ENCODE measurements at places on chromosomes 7 and 10.
A peak's percentile ranks its signal among the peaks of the same experiment; 100 is the strongest.

GRCh38 chr7:76220185-76221057, 18.7 kb downstream of the SRRM3 start:
- no peak for DNase-seq

DNA sequence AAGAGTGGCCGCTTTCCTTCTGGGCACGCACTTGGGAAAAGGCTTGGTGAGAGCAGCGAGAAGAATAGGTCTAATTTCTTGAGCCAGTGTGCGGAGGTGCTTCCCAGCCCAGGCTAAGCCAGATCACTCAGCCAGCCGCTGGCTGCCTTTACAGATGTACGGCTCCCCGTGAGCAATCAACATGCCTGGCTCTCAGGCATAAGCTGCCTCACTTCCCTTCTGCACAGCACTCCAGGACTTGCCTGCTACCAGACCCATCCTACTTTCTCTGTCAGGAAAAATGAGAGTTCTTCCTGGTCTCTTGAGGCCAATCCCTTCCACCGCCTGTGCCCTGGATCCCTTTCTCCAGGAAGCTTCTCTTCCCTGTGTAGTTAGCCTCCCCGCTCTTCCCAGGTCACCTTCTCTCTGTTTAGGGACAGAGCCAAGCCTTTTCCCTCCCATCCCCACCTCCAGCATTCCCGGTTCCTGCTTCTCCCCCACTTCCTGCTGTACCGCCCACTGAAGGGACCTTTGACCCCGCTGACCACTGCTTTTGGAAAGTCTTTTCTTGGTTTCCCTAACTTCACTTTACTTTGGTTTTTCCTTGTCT, 1.1 kb upstream of the ACTR3C start:
- no peak for DNase-seq

- DNase-seq = no peak
These were observed 76.0 kb upstream of the CTTNBP2 start for GRCh38 chr7:117949232-117949631.

DNA sequence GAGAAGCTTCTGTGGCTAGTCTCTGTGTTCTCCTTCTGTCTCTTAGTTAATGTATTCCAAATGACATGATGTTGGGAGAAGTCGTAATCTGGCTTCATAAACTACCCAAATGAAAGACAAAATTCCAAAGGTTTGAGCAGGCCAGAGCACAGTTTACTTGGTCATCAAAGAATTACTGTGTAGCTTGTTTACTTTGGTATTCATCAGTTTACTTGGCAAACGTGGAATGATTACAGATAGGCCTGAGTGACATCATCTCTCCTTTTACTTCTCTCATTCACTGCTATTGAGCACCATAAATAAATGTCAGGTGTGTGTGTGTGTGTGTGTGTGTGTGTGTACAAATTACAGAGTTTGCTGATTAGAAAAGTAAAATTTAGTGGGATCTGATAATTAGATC, 327.3 kb downstream of the PHTF2 start:
- DNase-seq = no peak

DNA sequence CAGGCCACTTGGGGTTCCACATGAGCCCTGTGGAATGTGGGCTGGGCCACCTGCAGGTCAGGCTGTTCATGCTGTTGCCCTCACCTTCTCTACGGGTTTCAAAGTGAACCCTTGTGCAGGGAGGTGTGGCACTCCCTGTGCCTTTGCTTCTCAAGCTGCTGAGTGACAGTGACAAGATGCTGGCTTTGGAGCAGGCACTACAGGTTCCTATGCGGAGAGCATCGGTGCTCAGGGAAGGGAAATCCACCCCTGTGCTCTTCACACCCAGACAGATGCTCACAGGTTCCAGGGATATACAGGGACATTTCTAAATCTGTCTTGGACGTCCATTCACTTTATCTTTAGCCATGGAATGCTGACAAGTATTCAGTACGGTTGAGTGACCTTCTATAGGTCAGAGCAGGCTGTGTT, 1005.0 kb downstream of the LRMDA start:
- DNase-seq = no peak

DNA sequence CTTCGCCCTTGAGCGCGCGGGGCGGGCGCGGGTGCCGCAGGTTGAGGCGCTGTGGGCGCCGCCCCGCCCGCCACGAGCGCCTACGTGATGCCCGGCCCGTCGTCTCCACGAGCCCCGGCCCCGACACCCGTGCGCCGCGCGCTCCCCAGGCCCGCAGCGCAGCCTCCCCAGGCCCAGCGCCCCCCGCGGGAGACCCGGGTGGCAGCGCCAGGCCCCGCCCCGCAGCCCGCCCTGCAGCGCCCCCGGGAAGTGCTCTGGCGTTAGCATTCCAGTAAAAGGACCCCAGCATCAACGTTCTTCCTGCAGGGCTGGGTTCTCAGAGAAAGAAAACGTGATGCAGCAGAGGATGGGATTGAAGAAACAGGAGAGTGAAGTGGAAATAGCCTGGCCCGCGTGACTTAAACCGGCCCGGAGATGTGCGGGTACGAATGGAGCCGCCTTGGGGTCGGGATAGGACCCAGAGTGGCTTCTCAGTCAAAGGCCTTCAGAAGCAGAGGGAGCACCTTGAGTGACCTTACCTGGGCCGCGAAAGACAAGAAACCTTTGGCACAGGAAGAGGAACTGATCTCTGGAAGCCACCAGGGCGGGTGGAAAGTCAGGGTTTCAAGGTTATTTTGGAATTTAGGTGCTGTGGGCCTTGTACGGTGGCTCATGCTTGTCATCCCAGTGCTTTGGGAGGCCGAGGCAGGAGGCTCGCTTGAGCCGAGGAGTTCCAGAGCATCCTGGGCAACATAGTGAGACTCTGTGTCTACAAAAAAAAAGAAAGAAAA, 1.8 kb downstream of the PFKP start:
- no peak for DNase-seq

DNA sequence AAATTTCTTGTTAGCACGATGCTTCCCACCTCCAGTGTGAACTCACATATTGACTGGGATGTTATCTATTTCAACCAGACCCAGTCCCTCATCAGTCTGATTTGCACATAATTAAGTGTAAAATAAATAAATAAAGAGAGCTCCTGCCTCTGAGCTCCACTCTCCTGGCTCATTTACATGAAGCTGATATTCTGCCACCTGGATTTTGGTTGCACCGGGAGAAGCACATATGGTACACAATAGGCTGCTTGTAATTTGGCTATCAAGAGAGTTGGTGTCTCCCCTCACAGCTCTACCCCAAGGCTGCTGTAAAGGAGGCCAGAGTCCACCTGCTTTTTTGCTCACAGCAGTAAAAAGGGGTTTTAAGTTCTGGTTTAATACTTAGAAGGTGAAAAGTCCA, 610.5 kb downstream of the KCNMA1 start:
- no peak for DNase-seq

DNA sequence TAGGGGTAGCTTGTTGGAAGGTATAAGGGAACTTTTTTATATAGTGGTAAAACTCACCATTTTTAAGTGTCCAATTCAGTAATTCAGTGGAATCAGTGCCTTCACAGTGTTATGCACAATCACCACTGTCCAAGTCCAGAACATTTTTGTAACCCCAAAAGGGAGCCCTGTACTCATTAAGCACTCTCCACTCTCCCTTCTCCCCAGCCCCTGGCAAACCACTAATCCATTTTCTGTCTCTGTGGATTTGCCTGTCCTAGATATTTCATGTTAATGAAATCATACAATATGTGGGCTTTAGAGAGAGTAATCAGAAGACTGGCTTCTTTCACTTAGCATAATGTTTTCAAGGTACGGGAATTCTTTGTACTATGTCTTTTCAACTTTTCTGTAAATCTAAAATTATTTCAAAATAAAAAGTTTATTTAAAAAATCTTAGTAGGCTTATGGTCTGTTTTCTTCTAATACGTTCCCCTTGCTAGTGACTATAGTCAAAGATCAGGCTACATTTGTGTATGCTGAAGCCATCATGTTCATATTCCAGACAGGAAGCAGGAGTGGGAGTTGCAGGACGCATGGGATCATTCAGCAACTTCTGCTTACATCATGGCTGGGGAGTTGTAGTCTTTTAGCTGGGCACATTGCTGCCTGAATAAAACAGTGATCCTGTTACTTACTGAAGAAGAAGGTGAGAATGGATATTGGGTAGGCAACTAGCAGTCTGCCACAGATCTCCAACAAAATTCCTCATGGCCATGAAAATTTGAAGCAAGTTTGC, 35.4 kb upstream of the TAX1BP1 start:
- no peak for DNase-seq

DNA sequence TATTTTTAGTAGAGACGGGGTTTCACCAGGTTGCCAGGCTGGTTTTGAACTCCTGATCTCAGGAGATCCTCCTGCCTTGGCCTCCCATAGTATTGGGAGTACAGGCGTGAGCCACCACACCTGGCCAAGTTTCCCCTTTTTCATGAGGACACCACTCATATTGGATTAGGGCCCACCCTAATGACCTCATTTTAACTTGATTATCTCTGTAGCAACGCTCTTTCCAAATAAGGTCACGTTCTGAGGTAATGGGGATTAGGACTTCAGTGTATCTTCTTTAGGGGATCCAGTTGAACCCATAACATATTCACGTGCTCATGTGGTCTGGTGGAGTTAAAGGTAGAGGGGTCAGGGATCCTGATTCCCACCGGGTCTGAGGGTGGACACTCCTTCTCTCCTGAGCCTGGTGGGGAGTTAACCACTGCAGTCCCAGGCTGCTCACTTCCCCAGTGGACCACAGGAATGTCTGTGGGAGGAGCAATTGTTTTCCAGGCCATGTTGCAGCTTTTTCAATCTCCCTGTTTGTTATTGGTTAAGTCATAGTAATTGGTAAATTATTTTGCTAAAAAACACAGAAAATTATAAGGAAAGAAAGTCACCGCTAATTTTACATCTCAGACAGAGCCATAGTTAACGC, 130.5 kb downstream of the GRK5 start:
- no peak for DNase-seq

DNA sequence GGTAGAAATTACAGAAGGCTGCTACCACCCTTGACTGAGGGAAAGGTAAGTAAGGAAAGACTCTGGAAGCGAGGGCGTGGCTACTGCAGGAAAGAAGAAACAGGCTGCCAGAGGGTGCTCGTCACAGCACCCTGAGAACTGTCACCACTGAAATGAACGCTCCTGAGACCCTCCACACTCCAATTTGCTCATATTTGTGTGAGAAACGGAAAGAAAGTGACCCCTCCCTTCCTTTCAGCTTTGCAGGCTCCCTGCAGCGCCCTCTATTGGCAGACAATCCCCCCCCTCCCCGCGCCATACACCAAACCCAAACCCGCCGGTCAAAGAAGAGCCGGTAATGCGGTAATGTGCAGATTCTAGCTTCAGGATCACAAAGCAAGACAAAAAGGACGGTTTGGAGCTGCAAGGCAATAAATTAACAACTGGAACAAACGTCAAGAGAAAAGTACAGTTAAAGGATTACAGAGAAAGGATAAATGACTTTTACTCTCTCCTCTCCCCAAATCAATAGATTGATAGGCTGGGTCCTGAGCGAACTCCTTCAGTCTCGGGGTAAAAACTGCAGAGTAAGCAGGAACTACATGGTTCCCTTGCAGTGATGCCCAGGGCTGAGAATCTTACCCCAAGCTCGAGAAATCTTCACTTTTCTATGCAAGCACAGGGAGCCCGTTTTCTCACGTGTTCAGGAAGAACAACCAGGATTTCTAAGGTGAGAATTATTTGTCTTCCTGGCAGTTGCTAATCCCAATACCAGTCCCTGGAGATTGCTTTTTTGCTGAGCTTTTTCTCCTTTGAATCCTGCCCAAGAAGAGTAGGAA, 47.6 kb downstream of the STEAP1B start:
- peak; percentile 49 for DNase-seq

DNA sequence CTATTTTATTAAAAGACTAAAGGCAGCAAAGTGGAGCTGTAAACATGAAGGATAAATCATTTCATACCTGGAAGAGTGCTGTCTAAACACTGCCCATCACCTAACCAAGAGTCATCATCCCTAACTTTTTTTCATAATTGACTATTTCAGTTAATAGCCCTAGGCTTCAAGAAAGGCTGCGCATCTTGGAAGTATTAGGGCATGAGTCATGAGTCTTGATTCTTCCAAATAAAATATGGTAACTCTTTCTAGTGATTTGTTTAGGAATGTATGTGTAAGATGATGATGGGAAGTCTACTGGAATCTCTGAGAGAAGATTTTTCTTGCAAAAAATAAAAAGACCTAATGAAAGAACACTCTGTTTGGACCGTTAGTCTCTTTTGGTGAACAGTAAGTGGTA, 207.7 kb upstream of the AHR start:
- no peak for DNase-seq

DNA sequence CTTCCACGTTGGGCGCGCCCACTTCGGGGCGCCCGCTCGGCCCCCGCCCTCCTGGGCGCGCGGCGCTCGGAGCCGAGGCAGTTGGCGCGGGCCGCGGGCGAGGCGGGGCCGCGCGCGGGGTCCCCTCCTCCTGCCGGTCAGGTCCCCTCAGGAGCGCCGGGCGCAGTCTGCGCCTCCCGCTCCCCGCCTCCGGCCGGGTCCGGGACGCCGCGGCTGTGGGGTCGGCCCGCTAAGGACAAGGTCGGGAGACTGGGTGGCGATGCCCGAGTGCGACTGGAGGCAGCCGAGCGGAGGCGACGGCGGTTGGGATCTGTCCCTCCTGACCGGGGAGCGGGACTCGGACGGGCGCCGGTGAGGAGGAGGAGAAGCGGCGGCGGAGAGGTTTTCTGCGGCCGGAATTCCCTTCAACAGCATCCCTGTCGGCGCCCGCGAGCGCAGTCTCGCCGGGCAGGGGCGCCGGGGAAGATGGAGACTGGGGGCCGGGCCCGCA, at the start of gene ATRNL1:
Gene ATRNL1, plus strand, starts transcription at position 80 of the 490 bp plus-strand sequence. Its CDS starts 386 bp downstream, at position 466.
- peak; percentile 42 for DNase-seq

- no peak for DNase-seq
These were observed 287.1 kb downstream of the WDR11 start for GRCh38 chr10:121138112-121138860.

- DNase-seq = no peak
These were observed 185.6 kb downstream of the PAXIP1 start for GRCh38 chr7:154817224-154817896.

DNA sequence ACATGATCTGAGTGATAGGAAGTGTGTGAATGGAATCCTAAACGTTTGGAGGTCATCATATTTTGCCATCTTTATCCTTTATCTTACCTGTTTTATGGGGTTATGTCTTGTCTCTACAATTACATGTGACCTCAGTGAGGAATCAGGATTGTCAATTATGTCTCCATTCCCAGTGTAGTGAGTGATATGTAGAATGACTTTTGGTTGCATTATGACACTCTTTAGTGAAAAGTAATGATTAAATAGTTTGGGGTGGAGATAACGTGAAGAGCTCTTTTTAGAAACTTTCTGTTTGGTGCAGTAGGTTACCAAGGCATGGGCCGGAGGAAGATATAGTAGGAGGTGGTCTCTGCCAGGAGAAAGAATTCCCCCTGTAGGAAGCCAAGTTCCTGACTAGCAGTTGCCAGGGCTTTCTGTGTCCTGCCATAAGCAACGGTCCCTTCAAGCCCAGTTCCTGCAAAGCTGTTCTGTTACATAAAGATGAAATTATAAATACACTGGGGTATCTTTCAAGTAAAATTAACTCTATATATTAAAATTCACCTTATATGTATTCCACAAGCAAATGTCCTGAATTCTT, 228.2 kb downstream of the NSUN6 start:
- DNase-seq = no peak

DNA sequence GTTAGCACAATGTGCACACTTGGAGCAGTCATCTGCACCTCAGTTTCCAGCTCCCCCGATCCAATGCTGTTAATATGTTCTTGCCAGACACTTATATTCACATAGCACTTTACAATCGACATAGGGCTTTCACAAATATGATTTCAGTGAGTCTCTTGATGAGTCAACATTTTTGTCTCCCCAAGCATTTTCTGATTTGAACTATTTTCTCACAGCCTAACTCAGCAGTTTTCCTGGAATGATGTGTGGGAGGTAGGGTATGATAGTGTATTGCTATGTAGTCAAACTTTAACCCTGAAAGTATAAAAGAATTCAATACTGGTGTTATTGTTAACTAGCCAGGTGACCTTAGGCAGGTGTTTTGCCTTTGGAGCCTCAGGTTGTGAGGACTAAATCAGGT, 82.5 kb upstream of the LRGUK start:
- no peak for DNase-seq

- no peak for DNase-seq
These were observed 163.8 kb upstream of the KLF14 start for GRCh38 chr7:130897515-130898419.

Data from progenitor cell of endocrine pancreas (in vitro differentiated cells).